ENCODE measurements at places on chromosomes 11 and 22.

- no peak for DNase-seq
These were observed 34.9 kb upstream of the OR10G7 start for GRCh38 chr11:124075841-124076651.

- no peak for DNase-seq
These were observed 85.8 kb upstream of the RTL6 start for GRCh38 chr22:44583854-44584253.

GRCh38 chr22:23302171-23303002 lies 122.1 kb downstream of the BCR start:
- no peak for DNase-seq

GRCh38 chr11:69512790-69513189 lies 31.3 kb downstream of the LINC01488 start:
- no peak for DNase-seq

- DNase-seq = no peak
These were observed 66.4 kb downstream of the DGCR2 start for GRCh38 chr22:19055801-19056200.

DNA sequence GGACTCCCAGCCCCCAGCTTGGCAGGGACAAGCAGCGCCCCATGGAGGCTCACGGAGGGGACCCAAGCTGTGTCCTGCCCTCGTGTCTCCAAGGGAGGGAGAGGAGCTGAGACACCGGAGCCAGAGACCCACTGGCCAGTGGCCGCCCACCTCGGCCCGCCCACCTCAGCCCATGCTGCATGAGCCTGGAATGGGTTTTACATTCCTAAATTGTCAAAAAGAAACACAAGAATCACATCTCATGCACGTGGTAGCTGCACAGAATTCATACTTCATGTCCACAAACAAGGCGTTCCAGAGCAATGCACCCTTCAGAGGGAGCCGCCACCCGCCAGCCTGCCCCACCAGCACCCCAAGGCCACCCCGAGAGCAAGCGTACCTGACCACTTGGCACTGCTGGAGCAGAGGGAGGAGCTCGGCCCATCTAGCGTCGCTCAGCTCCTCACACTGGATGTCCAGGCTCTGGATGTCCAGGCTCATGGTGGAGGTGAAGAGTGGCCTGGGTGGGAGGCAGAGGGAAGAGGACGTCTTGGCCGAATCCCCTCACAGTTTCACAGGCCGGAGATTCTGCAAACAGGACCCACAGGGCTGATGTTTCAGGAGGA lies 5.3 kb downstream of the RNH1 start:
- no peak for DNase-seq

DNA sequence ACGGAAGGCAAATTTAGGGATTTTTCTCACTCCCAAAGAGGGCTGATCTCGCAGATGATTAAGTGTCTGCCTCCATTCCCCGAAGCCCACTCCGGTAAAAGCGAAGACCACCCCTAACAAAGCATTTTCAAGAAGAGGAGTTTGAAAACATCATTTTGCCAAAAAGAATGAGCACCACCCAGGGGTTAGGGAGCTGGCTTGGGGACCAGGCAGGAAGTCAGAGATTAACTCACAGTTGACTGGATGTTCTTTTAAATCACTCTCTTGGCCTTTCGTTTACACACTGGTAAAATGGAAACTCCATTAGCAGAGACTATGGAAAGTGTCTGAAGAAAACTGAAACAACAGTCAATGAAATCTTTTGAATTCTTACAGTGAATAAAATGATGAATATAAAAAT lies 7.9 kb upstream of the TRIM44 start:
- no peak for DNase-seq

DNA sequence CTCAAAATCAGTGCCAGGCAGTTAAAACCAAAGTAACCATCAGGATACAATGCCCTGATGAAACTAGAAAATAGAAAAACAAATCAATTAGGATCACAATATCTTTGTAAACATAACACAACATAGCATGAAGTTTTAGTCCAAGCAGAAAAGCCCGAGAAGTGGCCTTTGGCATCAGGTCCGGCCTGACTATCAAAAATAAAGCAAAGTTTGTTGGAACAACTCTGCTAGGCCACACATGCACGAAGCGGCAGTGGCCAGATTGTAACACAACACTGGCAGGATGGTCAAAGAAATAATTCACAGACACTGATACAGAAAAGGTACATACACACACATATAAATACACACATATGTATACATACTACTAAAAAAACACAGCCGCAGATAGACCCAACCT lies 26.9 kb downstream of the CDON start:
- no peak for DNase-seq
